ENCODE measurements at places on chromosomes 7 and 10.

- no peak for DNase-seq
Observed at GRCh38 chr10:29798921-29799690, 164.3 kb upstream of the SVIL start.

DNA sequence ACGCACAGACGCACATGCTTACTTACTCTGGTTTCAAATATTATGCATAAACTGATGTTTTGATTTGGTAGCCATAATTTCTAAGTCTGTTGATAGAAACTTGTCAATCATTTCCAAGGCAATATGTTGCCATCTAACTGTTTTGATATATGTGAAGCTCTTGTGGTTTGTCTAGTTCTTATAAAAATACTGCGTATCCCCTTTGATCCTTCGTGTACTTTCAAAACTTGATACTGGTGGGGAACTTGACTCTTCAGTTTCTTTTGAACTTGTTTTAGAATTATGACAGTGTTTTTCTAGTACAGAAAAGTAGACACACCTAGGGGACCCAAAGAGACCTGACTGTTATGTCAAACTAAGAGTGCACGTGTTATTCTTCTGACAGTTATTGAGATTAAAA, 708.0 kb downstream of the LRMDA start:
- no peak for DNase-seq

- no peak for DNase-seq
Observed at GRCh38 chr7:19397911-19398310, 252.7 kb upstream of the FERD3L start.

DNA sequence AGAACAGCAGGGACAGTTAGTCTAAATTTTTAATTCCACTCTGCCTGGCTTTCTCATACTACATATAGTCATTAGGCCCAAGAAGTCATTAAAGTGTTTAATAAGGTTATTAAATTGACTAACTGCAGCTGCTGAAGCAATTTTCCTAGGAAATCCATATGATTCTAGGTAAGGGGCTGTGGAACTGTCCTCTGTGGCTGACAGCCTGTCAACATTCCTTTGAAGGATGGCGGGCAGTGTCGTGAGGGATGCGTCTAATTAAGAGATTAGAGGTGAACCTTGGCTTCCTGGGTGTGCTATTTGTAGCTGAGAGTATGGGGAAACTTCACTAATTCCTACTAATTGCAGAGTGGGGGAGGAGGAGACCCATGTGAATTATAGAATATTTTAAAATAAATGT, 64.6 kb downstream of the SNX10 start:
- DNase-seq, result no peak

GRCh38 chr10:31836569-31837406, 91.8 kb downstream of the ARHGAP12 start:
- DNase-seq, result no peak

GRCh38 chr10:105195831-105196230, 554.7 kb downstream of the SORCS3 start:
- DNase-seq, result no peak

GRCh38 chr10:91700788-91701444, 68.0 kb upstream of the PPP1R3C start:
- no peak for DNase-seq

GRCh38 chr7:12890586-12890985, 203.2 kb downstream of the ARL4A start:
- no peak for DNase-seq

- no peak for DNase-seq
Observed at GRCh38 chr7:44279286-44279685, 46.1 kb downstream of the CAMK2B start.

- DNase-seq, result no peak
Observed at GRCh38 chr7:46848944-46849343, 733.0 kb downstream of the TNS3 start.

DNA sequence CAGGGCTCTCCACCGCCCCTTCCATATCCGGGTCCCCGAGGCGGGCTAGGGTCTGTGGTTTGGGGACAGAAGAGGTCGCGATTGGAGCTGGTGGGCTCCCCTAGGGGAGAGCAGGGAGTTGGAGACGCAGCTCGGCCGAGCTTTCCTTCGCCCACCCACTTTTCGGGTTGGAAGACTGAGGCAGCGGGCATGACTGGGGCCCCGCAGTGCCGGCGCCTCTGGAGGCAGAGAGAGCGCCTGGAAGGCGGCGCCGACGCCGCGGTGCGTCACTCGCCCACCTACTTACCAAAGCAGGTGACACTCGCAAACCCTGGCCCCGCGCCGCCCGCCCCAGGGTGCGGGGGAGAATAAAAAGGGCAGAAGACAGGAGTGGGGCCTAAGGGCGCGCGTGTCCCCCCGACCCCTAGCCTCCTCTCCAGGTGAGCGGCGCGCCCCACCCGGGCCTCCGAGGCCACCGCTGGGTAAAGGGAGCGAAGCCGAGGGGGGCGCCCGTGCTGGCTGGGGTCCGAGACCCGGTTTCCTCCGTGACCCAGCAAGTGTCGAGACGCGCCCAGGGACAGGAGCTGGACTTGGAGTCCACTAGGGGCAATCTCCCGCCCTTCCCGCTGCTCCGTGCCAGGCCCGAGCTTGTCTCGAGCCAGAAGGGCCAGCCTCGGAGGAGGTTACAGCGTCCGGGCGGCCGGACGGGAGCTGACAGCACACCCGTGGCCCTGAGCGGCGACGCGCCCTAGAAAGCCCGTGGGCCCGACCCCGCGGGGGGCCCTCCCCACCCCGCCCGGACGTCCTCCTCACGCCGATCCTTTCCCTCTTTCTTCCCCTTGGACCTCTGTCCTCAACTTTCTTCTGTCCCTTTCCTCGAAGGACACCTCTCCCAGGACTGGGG, 34.4 kb upstream of the GRID1 start:
- DNase-seq, result peak; percentile 80

- no peak for DNase-seq
Observed at GRCh38 chr7:101957744-101958525, 140.5 kb downstream of the CUX1 start.

- no peak for DNase-seq
Observed at GRCh38 chr10:23368816-23369640, 24.4 kb upstream of the C10orf67 start.

DNA sequence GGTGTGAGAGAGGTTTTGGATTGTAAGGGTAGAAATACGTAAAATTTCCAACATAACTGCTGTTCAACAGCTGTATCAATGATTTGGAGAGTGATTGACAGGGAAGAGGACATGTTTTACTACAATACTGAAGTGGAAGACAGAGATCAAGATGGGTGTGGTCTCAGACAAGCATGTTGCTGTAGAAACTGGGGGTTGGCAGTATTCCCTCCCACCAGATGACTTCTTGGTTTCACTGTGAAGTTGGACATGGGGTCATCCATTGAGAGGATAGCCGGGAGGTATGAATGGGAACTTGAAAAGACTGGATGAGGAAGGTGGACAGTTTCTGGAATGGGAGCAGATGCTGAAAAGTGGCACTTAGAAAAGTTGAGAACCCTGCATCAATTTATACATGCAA, 95.3 kb upstream of the HDAC9 start:
- DNase-seq, result no peak

GRCh38 chr7:35549781-35550180, 145.2 kb downstream of the HERPUD2 start:
- no peak for DNase-seq

- no peak for DNase-seq
Observed at GRCh38 chr10:132838346-132838970, 52.5 kb upstream of the NKX6-2 start.

- DNase-seq, result no peak
Observed at GRCh38 chr10:27383595-27384542, 120.2 kb upstream of the RAB18 start.

DNA sequence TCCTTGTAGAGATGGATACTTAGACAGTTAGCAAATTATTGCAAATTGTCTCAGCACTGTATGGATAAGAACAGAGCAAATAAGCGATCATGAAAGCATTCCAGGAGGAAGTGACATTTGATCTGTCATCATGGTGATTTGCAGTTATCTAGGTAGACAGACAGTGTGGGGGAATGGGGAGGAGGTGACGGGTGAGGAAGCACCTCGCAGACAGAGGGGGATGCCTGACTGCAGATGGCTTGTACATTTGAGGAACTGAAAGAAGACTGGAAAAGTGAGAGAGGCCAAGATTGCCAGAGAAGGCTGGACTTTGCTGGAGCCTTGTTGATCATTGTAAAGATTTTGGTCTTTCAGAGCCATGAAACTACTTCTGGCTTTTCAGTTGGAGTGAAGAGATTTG, 318.2 kb upstream of the CELF2 start:
- no peak for DNase-seq

DNA sequence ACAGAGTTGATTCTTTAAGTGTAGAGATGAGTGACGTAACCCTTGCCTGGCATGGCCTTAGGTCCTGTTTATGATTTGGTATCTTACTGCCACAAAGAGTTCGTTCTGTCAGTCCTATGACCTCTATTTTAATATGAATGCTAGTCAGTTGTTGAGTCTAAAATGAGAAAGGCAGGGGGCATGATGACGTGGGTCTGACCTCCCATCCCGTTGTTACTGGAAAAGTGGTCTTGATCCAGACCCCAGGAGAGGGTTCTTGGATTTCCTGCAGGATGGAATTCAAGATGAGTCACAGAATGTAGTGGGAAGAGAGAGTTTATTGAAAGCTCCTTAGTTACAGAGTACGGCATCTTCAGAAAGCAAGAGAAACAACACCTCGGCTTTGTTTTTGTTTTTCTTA, 317.0 kb upstream of the COBL start:
- DNase-seq, result no peak

DNA sequence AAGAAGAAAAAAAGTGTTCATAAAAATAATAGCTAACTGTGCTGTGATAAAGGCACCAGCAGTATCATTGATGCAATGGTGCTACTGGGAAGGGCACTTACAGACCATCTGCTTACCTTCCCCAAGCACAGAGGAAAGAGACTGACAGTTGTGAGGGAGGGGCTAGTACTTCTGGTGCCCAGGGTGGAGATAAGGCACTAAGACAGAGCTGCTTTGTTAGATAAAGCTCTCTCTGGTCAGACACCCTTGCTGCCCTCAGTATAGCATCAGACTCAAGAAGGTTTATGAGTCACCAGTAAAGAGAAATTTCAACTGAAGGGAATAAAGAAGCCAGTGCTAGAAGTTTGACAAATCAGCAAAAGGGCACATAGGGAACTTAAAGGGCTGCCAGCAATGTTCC, 325.6 kb downstream of the HPSE2 start:
- DNase-seq, result no peak

DNA sequence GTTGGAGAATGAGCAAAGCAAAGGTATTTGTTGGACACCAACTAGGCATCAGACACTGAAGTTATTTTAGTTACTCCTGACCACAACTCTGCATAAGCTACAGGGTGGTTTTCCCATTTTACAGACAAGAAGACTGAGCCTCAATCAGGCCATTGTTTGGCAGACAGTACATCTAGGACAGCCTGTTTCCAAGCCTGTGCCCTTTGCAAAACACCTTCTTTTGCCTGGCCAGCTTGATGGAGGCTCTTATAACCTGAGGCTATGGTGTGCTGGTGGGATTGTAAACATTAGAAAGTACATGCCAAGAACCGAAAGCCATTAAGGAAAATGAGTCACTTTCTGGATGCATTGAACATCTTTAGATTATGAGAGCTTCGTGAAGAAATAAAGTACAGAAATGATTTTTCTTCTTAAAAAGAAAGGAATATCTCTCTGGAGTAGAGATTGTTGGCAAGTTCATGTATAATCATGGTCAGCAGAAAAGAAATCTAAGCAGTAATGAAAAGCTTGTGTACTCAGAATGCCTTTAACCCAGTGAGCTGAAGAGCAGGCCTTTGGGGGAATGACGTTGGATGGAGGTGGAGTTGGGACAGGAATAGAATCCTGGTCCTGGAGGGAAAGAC, 140.6 kb downstream of the KIAA1217 start:
- DNase-seq, result no peak

DNA sequence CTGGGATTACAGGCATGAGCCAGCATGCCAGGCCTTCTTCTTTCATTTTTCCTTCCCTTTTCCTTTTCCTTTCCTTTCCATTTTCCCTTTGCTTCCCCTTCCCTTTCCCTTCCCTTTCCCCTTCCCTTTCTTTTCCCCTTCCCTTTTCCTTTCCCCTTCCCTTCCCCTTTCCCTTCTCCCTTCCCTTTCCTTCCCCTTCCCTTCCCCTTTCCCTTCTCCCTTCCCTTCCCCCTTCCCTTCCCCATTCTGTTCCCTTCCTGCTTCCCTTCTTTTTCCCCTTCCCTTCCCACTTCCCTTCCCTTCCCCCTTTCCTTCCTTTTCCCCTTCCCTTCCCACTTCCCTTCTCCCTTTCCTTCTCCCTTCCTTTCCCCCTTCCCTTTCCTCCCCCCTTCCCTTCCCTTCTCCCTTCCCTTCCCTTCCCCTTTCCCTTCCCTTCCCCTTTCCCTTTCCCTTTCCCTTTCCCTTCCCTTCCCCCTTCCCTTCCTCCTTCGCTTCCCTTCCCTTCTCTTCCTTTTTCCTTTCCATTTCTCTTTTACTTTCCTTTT, 712.2 kb upstream of the POM121L12 start:
- no peak for DNase-seq

- no peak for DNase-seq
Observed at GRCh38 chr7:82375713-82376112, 67.9 kb downstream of the CACNA2D1 start.

DNA sequence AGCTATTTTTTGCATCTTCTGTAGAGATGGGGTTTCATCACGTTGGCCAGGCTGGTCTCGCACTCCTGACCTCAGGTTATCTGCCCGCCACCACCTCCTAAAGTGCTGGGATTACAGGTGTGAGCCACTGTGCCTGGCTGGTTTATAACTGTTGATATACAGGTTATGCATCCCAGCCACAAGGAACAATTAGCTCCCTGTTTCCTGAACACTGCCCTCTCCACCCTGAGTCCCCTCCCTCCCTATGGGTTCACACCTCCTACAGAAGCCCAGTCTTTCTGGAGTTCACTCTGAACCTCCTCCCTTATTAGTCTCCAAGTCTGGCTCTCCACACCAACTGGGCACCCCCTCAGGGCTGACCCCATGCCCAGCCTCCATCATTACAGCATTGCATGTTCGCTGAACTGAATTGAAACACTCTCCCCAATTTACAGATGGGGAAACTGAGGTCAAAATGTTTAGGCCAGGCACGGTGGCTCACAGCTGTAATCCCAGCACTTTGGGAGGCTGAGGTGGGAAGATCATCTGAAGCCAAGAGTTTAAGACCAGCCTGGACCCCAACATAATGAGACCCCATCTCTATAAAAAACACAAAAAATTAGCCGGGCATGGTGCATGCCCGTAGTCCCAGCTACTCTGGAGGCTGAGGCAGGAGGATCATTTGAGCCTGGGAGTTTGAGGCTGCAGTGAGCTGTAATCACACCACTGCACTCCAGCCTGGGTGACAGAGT, 1.7 kb upstream of the CLIP2 start:
- no peak for DNase-seq
